ENCODE measurements at places on chromosomes 16 and 17.

GRCh38 chr16:117379-118365, 20.8 kb downstream of the NPRL3 start:
- peak; percentile 56 for DNase-seq

DNA sequence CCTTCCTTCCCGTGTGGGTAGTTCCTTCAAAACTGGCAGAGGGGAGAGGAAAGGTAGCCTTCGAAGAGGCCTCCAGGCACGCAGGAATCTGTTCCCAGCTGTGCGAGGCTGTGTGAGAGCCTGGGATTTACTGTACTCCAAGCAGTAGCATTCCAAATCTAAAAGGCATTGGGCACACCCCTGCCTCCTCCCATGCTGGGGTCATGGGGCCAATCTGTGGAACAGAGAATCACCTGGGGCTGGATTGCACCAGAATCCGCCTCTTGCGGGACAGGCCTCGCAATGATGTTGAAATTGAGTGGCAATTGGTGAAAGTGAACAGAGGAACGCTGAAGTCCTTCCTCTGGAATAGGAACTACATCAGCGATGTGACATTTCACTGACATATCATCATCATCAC, 72.5 kb upstream of the IRX3 start:
- DNase-seq: no peak

GRCh38 chr17:57862694-57863667, 13.1 kb upstream of the MRPS23 start:
- no peak for DNase-seq

DNA sequence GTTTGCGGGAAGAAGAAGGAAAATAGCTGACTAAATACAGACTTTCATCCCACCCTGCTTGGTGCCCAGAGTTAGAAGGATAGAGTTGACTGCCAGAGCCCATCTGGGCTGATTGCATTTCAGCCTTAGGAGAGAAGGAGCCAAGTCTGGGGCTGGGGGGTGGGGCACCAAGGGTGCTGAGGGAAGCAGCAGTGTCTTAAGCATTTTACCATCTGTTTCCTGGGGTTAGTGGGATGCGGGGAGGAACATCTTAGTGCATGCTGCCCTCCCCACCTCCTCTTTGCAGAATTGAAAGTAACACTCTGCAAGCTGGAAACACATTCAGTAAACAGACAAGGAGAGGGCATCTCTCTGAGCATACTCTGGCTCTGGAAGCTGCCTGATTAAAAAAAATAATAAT, 1.5 kb upstream of the ARL5C start:
- DNase-seq: no peak

DNA sequence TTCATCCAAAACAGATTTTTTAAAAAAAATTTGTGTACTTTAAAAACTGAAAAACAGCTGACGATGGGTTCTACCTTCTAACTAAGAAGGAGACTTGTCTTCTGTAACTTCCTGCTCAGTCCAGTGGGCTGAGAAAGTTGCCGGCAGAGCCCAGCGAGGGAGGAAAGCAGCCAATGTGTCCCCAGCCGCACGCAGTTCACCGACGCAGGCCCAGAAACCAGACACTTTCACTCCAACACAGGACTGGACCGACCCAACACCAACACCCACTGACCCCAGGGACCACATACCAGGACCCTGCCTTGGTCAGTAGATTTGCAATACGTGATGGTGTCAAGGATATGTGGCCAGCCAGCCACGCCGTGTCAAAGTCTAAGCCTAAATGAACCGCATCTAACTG, 25.6 kb downstream of the TRAP1 start:
- no peak for DNase-seq

GRCh38 chr16:23557779-23558702, 514 bp downstream of the UBFD1 start:
- DNase-seq: no peak

- DNase-seq: no peak
Measured at GRCh38 chr16:28502290-28502689, 4.3 kb downstream of the IL27 start.

DNA sequence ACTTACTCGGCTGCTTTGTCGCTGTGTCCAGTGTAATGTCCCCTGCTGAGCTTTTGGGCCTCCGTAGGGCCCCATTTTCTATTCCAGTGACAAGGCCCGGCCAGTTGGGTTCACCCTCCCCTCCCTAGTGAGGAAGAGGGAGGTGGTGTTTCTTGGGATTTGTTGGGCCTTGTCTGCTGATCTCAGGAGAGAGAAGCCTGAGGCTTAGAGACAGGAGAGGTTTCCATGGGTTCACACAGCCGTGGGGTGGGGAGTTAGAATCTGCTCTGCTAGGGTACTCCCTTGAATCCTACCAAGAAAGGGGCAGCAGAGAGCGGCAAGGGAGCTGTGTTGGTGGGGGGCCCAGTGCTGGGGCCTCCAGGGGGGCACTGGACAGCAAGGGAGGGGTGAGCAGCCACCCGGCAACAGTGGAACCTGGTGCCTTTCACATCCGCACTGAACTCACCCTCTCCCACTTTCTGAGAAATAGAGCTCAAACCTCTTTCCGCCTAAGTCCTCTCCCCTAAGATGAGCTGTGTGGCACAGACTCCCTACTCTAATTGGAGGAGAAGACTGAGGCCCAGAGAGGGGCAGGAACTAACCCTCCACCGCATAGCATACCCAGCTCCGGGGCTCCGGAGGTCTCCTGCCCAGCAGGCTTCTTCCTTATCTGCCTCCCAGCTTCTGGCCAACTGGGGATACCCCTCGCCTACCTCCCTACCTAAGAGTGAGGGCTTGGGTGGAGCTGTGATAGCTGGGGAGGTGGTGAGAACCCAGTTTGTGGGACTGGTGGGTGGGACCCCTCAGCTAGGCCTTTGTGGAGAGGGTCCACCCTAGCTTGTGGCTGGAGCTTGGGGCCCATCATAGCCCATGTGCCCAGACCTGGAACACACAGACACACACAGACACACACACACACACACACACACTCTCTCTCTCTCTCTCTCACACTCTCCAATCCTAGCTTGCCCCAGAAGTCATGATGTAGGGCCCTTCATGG, 6.8 kb downstream of the TBKBP1 start:
- no peak for DNase-seq

GRCh38 chr17:49547566-49547965, 28.1 kb upstream of the NXPH3 start:
- peak; percentile 6 for DNase-seq

GRCh38 chr17:81380131-81380530, 15.1 kb upstream of the BAHCC1 start:
- no peak for DNase-seq

GRCh38 chr17:31490671-31491375, 99.3 kb downstream of the RAB11FIP4 start:
- no peak for DNase-seq

Measured in GM20000 (cell line).